ENCODE measurements at places on chromosomes 6 and 20. TPM values are rescaled to one million over a fixed set of nuclear protein-coding genes. Genes with fewer than 3 reads are reported as not detected.

Gene KCNQ2
- 0.10 TPM for total RNA-seq

Gene CLPSL2
- not detected for total RNA-seq

Gene AHCY
- total RNA-seq: 59.9 TPM

Gene LY6G6F
- not detected for total RNA-seq

Gene MOXD1
- not detected for total RNA-seq

Gene PXT1
- 0.17 TPM for total RNA-seq

Gene SLC17A2
- not detected for total RNA-seq

Gene BMP5
- total RNA-seq: not detected

Gene HLA-DRB5
- total RNA-seq: 29.2 TPM

Gene SEC23B
- 65.8 TPM for total RNA-seq

Gene KCNS1
- total RNA-seq: not detected

DNA sequence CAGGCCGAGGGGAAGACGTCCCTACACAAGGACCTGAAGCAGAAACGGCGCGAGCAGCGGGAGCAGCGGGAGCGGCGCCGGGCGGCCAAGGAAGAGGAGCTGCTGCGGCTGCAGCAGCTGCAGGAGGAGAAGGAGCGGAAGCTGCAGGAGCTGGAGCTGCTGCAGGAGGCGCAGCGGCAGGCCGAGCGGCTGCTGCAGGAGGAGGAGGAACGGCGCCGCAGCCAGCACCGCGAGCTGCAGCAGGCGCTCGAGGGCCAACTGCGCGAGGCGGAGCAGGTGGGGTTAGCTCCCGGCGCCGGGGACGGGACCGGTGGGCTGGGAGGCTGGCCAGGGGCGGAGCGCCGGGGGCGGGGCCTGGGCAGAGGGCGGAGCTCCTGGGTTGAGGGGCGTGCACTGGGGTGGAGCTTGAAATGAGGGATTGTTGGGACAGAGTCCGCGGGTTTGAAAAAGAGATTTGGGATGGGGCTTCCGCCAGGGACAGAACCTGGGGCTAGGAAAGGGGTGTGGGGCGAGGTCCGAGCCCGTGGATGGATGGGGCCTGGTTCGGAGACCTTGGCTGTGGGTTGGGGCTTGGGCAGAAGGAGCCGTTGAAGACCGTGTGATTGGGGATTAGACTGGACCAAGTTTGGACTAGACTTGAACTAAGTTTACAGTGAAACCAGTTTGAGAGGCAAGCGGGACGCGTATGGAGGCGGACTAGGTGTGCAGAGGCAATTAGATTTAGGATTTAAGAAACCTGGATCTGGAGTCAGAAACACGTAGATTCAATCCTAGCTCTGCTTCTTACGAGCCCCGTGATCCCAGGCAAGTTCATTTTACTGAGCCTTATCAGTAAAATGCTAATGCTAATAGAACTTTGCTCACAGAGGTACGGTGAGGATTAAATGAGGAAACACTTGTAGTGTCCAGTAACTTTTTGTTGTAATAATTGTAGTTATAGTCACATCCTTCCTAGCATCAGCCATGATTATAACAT is 20.9 kb downstream of the DEF6 start:
- DNase-seq: no peak
- H3K4me1 ChIP-seq: peaks cover 35% of the 10 kb centered on the region
- H3K4me3 ChIP-seq: no peak overlapping the region
- H3K27ac ChIP-seq: peak overlapping the region; percentile 25
- peaks cover 81% of the 10 kb centered on the region for H3K36me3 ChIP-seq

DNA sequence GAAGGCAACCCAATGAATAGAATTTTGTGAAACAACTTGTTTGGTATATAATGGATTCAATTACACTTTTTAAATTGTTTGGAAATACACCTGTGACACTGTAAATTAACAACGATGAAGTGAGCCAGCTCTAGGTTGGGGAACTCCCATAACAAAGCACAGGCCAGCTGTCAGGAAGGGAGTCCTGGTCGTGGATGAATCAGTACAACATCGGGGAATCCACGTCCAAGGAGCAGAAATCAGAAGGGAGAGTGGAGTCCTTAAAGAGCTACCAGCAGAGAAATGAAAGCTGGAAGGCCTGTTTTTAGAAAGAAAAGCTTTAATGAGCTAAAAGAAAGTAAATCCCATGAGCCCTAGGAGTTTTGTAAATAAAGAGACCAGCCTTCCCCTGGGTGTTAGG is 223.1 kb upstream of the SLC35B3 start:
- H3K4me1 ChIP-seq: no peaks in the 10 kb centered on the region
- no peak for DNase-seq
- no peak overlapping the region for H3K27ac ChIP-seq

DNA sequence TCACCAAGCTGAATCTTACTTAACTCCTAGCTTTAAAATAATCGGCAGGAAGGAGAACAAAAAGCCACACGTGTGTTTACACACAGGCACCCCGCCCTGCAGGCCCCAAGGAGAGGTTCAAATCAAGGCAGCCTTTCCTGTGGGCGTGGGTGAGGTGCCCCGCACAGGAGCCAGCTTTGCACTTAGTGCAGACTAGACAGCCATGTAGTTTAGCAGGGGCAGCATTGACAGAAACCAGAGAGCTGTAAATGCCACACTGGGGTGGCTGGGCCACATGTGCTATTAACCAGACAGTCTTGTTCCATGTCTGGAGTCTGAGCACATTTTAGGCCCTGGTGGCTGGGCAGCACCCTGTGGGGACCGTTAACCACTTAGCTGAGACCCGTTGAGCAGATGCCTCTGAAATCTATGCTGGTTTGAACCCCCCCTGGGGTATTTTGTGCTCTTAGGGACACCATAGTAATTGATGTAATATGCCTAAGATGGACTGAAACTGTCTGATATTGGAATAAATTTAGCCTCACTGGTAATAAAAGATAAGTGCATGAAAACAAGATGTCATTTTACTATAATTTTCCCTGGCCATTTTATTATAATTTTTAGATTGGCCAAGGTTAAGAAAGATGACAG is 106.4 kb upstream of the KCNG1 start:
- no peak overlapping the region for H3K27ac ChIP-seq
- H3K27me3 ChIP-seq: peaks cover 13% of the 10 kb centered on the region

DNA sequence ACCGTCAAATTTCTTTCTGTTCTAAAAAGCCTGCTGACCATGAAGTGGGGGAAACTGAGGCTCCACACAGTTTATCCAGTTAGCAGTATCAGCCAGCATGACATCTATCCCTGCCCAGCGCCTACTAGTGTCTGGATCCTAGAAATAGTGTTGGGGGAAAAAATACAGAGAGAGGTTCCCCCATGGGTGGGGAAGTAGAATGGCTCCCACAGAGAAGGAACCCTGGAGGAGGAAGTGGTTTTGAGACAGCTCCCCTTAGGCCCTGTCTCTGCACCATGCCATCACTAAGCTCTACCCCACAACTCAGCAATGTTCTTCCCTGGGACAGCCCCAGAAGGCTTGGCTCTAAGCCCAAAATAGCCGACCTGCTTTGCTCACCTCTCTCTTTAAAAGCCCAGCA is 153.4 kb downstream of the MBOAT1 start:
- peaks cover 16% of the 10 kb centered on the region for H3K4me1 ChIP-seq
- no peak overlapping the region for H3K27ac ChIP-seq
- no peak overlapping the region for H3K4me3 ChIP-seq

DNA sequence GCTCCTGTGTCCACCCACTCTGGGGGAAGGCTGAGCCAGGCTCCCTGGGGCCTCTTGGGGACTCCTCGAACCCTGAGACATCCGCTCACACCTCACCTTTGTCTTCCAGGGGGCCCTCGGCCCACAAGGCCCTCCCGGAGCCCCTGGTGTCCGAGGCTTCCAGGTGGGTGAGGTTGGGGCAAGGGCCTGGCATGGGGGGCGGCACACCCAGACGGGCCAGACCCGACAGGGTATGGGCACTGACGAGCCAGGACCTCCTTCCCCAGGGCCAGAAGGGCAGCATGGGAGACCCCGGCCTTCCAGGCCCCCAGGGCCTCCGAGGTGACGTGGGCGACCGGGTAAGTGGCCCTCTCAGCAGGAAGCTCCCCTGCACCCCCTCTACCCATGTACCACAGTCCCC is 13.4 kb downstream of the COL9A3 start:
- DNase-seq: no peak
- no peaks in the 10 kb centered on the region for H3K36me3 ChIP-seq
- H3K4me3 ChIP-seq: no peak overlapping the region
- no peak overlapping the region for H3K27ac ChIP-seq
- no peaks in the 10 kb centered on the region for H3K27me3 ChIP-seq

- H3K36me3 ChIP-seq: no peaks in the 10 kb centered on the region
- DNase-seq: no peak
- H3K4me3 ChIP-seq: no peak overlapping the region
- H3K4me1 ChIP-seq: no peaks in the 10 kb centered on the region
- H3K27ac ChIP-seq: no peak overlapping the region
These were observed 89.3 kb downstream of the HTR1B start for GRCh38 chr6:77373955-77374354.

- no peak for DNase-seq
- H3K36me3 ChIP-seq: no peaks in the 10 kb centered on the region
- no peak overlapping the region for H3K27ac ChIP-seq
- H3K4me1 ChIP-seq: peaks cover 4% of the 10 kb centered on the region
- H3K4me3 ChIP-seq: no peak overlapping the region
These were observed 250.2 kb downstream of the ZNF217 start for GRCh38 chr20:53343448-53343847.

DNA sequence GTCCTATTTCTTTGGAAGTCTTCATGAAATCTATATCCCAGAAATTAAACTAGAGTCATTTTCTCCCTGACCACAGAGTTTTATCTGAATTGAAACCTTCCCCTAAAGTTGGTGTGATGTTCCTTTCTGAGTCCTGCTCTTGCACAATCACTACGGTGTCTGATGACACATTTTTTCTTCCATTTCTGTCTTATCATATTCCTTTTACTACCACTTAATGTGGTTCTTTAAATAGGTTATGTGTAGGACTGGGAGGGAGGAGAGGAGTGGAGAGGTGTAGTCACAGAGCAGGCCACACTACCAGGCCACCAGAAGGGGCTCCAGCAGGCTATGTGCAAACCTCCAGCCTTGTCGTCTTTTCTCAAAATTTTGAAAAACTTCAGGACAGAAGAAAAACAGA is 39.7 kb upstream of the ATXN1 start:
- DNase-seq: no peak
- H3K27ac ChIP-seq: no peak overlapping the region
- H3K27me3 ChIP-seq: peaks cover 6% of the 10 kb centered on the region
- no peaks in the 10 kb centered on the region for H3K4me1 ChIP-seq

- H3K36me3 ChIP-seq: no peaks in the 10 kb centered on the region
- H3K4me1 ChIP-seq: no peaks in the 10 kb centered on the region
- no peak overlapping the region for H3K4me3 ChIP-seq
- no peak for DNase-seq
- H3K27me3 ChIP-seq: no peaks in the 10 kb centered on the region
These were observed 229.1 kb downstream of the PLCB1 start for GRCh38 chr20:8361006-8361652.

DNA sequence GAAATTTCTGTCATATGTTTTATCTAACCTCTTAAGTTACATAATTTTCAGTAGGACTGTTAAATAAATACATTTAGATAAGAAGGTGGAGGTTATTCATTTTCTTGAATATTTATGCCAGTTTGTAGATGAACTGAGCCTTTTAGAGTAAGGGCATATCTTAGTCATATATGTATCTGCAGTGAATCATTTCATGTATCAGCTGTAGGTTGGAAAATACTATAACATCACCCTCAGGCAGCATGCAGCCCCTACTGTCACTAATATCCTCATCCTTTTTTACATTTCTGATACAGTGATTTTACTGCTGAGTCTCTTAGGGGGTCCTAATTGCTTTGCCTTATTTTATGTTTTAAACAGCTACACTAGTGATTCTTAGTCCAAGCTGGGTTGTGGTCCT is 19.5 kb upstream of the SUMO4 start:
- H3K27me3 ChIP-seq: no peaks in the 10 kb centered on the region
- peaks cover 57% of the 10 kb centered on the region for H3K4me1 ChIP-seq
- H3K36me3 ChIP-seq: peaks cover 80% of the 10 kb centered on the region
- H3K27ac ChIP-seq: no peak overlapping the region
- no peak overlapping the region for H3K4me3 ChIP-seq

- DNase-seq: no peak
- no peaks in the 10 kb centered on the region for H3K4me1 ChIP-seq
- no peak overlapping the region for H3K4me3 ChIP-seq
- H3K27me3 ChIP-seq: no peaks in the 10 kb centered on the region
These were observed 43.2 kb upstream of the CRISP1 start for GRCh38 chr6:49909563-49909962.

DNA sequence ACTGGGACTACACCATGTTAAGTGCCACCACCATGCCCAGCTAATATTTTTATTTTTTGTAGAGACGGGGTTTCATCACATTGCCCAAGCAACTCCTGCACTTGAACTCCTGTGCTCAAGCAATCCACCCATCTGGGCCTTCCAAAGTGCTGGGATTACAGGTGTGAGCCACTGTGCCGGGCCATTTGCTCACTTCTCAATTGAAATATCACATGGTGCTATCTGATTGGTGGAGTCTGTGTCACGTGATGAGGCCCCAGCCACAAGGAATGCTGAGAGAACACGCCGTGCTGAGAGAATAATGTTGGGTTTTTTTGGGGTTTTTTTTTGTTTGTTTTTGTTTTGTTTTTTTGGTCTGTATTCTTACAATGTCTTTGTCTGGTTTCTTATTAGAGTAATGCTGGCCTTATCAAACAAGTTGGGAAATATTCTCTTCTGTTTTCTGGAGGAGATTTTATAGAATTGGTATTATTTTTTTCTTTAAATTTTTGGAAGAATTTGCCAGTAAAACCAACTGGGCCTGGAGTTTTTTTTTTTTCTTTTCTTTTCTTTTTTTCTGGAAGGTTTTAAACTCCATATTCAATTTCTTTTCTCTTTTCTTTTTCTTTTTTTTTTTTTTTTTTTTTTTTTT is 183.2 kb upstream of the KCNG1 start:
- DNase-seq: no peak
- no peak overlapping the region for H3K27ac ChIP-seq
- peaks cover 39% of the 10 kb centered on the region for H3K27me3 ChIP-seq
- H3K4me1 ChIP-seq: no peaks in the 10 kb centered on the region
- H3K4me3 ChIP-seq: no peak overlapping the region

GRCh38 chr20:52426856-52427255 is 235.3 kb upstream of the ZFP64 start:
- no peak for DNase-seq
- H3K36me3 ChIP-seq: no peaks in the 10 kb centered on the region
- H3K4me1 ChIP-seq: peaks cover 4% of the 10 kb centered on the region
- H3K4me3 ChIP-seq: no peak overlapping the region

DNA sequence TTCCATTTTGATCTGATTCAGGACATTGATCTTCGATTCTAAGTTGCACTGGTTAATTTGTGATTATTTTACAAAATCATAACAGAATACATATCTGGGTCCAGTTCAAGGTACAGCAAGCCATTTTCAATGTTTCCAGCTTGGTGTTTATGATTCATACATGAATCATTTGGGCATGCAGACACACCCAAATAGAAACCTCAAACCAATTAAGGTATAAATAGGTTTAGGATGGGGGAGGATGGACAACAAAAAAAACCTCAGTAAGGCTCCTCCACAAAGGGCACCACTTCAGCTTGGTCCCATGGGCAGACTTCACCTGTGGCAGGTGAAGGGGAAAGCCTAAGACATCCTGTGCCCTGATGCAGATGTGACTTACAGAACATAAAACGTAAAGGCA is 192.7 kb downstream of the KHDC1L start:
- H3K27me3 ChIP-seq: no peaks in the 10 kb centered on the region
- no peak overlapping the region for H3K4me3 ChIP-seq
- no peaks in the 10 kb centered on the region for H3K36me3 ChIP-seq
- no peak overlapping the region for H3K27ac ChIP-seq
- H3K4me1 ChIP-seq: peaks cover 2% of the 10 kb centered on the region

Data from activated CD4-positive, alpha-beta T cell treated with anti-CD3 and anti-CD28 coated beads, Interleukin-2, amount 10 ng/mL, durations not matched to agents 7 days and 5 days (primary cell).